ENCODE measurements at places on chromosomes 1 and 21.

- DNase-seq = no peak
Observed at GRCh38 chr1:158286487-158286886, 3.2 kb upstream of the CD1C start.

- DNase-seq = no peak
Observed at GRCh38 chr1:114956570-114956969, 73.1 kb upstream of the TSHB start.

DNA sequence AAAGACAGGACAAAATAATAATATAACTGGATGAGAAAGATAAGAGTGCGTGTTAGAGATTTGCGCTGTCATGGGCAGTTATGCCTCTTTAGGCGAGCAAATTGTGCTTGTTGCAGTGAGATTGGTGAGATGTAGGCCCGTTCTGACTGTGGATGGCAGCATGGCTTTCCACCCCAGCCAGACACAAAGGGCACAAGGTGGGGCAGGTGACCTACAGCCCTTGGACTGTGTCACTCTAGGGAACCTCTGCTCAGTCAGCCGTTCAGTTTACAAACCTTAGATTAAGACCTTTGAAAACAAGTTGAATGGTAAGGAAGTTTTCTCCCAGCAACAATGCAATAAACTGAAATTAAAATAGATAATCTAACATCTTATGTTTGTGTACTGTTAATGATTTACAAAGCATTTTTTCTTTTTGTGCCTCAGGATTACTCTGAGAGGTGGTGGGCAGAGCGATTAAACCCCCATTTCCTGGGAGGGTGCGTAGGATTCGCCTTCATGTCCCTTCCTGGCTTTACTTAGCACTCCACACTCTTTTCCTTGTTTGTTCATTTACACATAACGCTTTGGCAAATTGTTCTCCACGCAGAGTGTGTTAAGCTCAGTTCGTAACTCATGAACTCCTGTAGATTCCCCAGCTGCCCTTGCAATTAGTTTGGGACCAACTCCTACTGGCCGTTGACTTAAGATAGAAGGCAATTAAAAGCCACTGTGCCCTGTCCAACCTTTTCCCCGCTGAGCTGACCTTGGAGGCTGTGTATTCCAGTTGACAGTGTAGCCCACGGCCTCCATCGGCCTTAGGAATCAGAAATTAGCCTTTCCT, 58.1 kb upstream of the IGSF5 start:
- DNase-seq = no peak

DNA sequence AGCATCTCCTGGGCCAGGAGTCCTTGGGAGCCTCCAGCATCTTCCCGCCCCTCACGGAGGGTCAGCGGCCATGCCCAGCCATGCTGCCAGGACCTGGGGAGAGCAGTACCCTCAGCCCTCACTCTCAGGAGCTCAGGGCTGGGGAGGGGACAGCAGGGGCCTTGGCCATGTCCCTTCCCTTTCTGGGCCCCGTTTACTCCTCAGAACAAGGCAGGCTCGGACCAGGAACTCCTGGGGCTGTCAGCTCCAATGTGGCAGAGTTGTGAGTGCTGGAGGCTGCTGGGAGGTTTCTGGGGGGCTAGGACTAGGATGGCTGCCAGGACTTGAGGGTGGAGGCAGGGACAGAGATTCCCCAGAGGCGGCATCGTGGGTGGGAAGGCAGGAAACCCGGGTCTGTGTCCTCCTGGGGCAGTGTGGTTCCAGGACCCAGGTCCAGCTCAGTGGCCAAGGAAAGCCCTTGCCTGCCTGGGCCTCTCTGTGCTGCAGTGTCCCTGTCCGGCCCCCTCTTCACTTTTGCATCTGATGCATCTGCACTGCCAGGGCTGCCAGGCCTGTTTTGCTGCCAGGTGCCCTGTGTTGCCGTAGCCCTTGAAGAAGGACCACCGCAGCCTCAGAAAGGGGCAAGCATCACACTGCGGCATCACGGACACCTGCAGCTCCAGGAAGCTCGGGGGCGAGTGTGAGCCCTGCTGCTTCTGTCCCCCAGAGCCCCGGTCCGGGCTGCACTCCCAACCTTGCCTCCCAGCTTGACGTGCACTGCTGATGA, 223.9 kb downstream of the CAMTA1 start:
- no peak for DNase-seq

DNA sequence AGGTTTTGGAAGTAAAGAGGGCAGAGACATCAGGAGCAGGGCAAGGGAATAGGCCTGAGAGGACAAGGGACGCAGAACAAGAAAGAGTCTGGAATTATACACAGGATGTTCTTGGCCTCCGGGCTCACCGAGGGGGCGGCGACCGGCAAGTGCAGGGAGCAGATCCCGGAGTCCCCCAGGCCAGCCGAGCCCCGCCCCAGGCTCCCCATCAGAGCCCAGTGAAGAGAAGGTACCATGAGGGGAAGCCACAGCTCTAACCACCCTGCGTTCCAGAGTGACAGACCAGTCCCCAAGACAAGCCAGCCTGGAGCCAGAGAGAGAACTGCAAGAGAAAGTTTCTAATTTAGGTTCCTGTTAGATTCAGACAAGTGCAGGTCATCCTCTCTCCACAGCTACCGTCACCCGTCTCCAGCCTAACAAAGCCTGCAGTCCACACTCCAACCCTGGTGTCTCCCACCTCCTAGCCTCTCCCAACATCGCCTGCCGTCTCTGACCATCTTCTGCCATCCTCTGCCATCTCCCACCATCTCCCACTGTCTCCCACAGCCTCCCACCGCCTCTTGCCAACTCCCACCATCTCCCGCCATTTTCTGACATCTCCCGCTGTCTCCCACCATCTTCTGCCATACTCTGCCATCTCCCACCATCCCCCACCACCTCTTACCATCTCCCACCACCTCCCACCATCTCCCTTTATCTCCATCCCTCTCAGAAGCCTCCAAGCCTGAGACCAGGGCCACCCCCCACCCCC, 42.5 kb downstream of the CAPN2 start:
- no peak for DNase-seq

- no peak for DNase-seq
Observed at GRCh38 chr1:47593013-47593568, 155.2 kb downstream of the FOXD2 start.

DNA sequence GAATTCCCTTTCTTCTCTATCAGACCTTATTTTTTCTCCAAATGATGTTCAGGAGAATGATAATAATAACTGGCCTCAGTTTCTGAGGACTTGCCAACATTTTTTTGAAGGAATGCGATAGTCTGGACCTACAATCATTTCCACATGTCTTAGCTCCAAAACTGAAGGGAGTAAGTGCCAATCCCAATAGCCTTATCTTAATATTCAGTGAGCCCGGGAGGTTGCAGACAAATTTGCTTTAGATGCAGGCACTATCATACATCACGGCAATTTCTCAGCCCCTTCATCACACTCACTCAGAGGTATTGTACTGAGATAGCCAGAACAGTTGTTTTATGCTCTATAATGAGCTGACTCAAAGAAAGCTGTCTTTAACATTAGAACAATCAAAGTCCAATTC, 796.9 kb downstream of the ADGRL2 start:
- no peak for DNase-seq

Data from nucleus accumbens (tissue), 56 donors.